Pancreas (tissue), 10 donors: ENCODE measurements at places on chromosomes 11 and 22.

- H3K36me3 ChIP-seq, result peaks cover 28% of the 10 kb centered on the region
- H3K27me3 ChIP-seq, result no peaks in the 10 kb centered on the region
- no peak overlapping the region for H3K4me3 ChIP-seq
- no peaks in the 10 kb centered on the region for H3K4me1 ChIP-seq
- no peak for DNase-seq
Measured at GRCh38 chr11:70429724-70430521, 31.6 kb downstream of the CTTN start.

DNA sequence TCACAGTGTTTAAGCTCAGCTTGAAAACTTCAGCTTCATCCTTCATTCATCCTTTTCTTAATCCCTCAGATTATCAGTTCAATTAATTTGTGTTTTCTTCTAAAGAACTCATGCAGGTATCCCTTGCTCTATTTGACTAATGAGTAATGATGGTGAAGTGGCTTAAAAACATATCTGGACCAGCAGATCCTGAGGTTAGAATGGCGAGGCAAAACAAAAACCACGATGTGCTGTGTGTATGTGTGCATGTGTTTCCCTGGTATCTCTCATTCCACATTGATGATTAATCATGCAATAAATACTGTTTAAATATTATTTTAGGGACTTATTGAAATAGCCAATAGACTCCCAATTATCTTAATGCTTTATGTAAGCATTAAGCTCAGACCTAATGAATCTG, 437.0 kb downstream of the DYNC2H1 start:
- no peaks in the 10 kb centered on the region for H3K27me3 ChIP-seq
- no peaks in the 10 kb centered on the region for H3K4me1 ChIP-seq
- H3K36me3 ChIP-seq, result no peaks in the 10 kb centered on the region
- no peak overlapping the region for H3K4me3 ChIP-seq
- no peak overlapping the region for H3K27ac ChIP-seq
- no peak for DNase-seq

GRCh38 chr11:73520353-73521061, 77.4 kb downstream of the FAM168A start:
- no peaks in the 10 kb centered on the region for H3K4me1 ChIP-seq
- H3K27ac ChIP-seq, result no peak overlapping the region
- no peak for DNase-seq

DNA sequence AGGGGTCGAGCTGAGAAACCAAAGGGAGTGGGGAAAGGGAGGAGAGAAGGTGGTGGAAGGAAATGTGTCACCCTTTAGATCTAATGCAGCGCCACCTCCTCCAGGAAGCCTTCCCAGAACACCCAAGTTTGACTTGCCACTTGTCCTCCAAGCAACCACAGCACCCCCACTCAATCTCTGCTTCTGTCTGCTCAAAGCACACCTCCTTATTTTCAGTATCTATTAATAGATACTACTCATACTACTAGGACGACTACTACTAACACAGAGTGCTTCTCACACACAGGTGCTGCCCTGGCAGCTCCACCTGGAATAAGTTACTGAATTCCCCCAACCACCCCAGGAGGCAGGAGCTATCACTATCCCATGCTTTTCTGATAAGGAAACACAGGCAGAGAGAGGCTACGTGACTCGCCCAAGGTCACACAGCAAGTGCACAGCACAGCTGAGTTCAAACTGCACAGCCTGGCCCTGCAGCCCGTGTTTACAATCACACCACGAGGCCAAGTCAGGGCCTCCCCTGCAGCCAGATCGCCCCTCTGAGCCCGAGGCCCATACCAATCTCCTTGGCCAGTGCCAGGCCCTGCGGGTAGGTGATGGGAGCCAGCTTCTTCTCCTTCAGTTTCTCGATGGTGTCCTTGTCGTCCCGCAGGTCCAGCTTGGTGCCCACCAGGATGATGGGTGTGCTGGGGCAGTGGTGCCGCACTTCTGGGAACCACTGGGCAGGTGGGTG, 13.2 kb downstream of the RAC2 start:
- H3K4me3 ChIP-seq, result no peak overlapping the region
- H3K4me1 ChIP-seq, result peaks cover 5% of the 10 kb centered on the region
- H3K27ac ChIP-seq, result no peak overlapping the region
- no peaks in the 10 kb centered on the region for H3K36me3 ChIP-seq
- H3K27me3 ChIP-seq, result no peaks in the 10 kb centered on the region

GRCh38 chr11:63472372-63472771, 18.6 kb downstream of the PLAAT5 start:
- no peak overlapping the region for H3K4me3 ChIP-seq
- H3K27me3 ChIP-seq, result no peaks in the 10 kb centered on the region
- no peaks in the 10 kb centered on the region for H3K36me3 ChIP-seq
- DNase-seq, result no peak

DNA sequence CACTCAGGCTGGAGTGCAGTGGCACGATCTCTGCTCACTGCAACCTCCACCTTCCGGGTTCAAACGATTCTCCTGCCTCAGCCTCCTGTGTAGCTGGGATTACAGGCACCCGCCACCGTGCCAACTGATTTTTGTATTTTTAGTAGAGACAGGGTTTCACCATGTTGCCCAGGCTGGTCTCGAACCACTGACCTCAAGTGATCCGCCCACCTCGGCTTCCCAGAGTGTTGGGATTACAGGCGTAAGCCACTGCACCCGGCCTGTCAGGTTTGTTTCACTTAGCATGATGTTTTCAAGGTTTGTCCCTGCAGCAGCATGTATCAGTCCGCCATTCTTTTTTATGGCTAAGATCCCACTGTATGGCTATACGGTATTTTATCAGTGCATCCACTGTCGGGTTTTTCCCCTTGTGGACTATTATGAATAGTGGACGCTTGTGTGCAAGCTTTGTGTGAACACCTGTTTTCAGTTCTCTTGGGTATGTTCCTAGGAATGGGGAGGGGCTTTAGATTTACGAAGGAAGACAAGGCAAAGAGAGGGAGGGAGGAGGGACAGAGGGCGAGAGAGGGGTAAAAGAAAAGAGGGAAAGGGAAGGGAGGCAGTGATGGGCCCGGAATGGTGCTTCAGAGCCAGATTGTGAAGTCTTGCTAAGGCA, 13.9 kb upstream of the CDC42EP2 start:
- H3K27ac ChIP-seq, result no peak overlapping the region
- peaks cover 3% of the 10 kb centered on the region for H3K4me1 ChIP-seq
- H3K36me3 ChIP-seq, result no peaks in the 10 kb centered on the region
- no peaks in the 10 kb centered on the region for H3K27me3 ChIP-seq
- DNase-seq, result no peak

- DNase-seq, result no peak
- H3K27me3 ChIP-seq, result no peaks in the 10 kb centered on the region
- H3K27ac ChIP-seq, result no peak overlapping the region
- no peak overlapping the region for H3K4me3 ChIP-seq
- no peaks in the 10 kb centered on the region for H3K4me1 ChIP-seq
Measured at GRCh38 chr11:92789761-92790160, 179.7 kb upstream of the MTNR1B start.

DNA sequence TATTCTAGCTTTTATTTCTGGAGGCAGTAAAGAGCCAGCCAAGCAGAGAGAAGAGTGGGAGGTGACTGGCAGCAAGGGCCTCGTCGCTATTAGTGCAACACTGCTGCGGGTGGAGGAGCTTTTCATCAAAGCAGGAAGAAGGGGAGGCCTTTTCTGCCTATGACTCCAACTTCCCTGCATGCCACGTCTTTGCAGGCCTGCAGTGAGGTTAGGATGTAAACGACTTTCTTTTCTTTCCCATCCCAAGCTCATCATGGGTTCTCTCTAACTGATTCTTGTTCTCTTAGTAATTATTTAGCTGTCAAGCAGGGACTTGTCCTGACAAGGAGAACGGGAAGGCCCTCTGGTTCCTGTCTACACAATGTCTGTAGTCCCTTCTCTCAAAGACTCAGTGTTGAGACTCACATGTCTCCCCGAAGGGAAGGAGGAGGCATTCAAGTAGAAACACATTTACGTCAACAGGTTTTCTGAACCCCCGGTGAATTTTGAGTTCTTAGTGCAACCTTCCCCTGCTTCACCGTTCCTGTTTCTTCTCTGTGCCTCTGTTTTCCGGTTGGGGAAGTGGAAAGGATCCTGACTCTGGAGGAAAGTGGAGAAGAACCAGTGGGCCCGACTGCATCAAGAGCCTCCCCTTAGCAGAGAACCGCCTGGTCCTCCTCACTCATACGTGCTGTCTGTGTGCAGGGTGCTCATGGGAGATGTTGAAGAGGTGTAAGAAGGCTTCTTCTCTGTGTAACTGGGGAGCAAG, 56.9 kb downstream of the PACS1 start:
- peaks cover 33% of the 10 kb centered on the region for H3K4me1 ChIP-seq
- no peak for DNase-seq
- H3K36me3 ChIP-seq, result no peaks in the 10 kb centered on the region
- H3K4me3 ChIP-seq, result no peak overlapping the region
- no peaks in the 10 kb centered on the region for H3K27me3 ChIP-seq
- peak overlapping the region; percentile 71 for H3K27ac ChIP-seq

- no peaks in the 10 kb centered on the region for H3K4me1 ChIP-seq
- H3K36me3 ChIP-seq, result no peaks in the 10 kb centered on the region
- no peak overlapping the region for H3K27ac ChIP-seq
- no peak overlapping the region for H3K4me3 ChIP-seq
- no peaks in the 10 kb centered on the region for H3K27me3 ChIP-seq
- no peak for DNase-seq
Measured at GRCh38 chr11:2713094-2713493, 13.3 kb upstream of the KCNQ1OT1 start.

- peak within 1 kb of the TSS; percentile 84 for H3K4me3 ChIP-seq
- DNase-seq, result peak; percentile 77
- no peaks in the 10 kb centered on the region for H3K27me3 ChIP-seq
- no peaks in the 10 kb centered on the region for H3K4me1 ChIP-seq
- no peaks in the 10 kb centered on the region for H3K36me3 ChIP-seq
Measured at GRCh38 chr11:78417175-78417887, at the start of gene GAB2. Gene GAB2, minus strand, starts transcription at chr11:78417820. Its CDS starts 100 bp downstream, at chr11:78417720.

DNA sequence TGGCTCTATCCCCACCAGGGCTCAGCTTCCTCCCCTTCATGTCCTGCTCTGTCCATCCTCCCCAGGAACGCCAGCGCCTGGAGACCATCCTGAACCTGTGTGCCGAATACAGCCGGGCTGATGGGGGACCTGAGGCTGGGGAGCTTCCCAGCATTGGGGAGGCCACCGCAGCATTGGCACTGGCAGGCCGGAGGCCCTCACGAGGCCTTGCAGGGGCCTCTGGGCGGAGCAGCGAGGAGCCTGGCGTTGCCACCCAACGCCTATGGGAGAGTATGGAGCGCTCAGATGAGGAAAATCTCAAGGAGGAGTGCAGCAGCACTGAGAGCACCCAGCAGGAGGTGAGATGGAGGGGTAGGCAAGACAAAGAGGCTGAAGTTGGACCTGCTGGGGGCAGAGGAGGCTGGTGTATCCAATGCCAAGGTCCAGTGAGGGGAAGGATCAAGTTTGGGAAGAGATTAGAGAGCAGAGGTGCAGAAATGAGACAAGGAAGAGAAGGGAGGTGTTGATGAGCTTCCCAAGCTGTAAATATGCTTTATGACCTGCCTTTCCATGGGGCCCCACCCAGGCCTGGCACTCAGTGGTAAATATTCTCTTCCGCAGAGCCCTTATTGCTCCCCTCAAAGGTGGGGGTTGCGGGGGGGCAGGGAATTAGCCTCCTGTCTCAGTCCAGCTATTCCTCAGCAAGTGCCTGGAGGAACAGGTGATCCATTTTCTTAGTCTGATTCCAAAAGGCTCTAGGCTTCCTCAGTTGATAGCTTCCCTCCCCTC, 23.9 kb downstream of the PHLDB1 start:
- H3K4me1 ChIP-seq, result peaks cover 12% of the 10 kb centered on the region
- no peaks in the 10 kb centered on the region for H3K27me3 ChIP-seq
